Stimulated activated CD8-positive, alpha-beta memory T cell treated with anti-CD3 and anti-CD28 coated beads, Interleukin-7, amount 100 ng/mL, for 4 hours (primary cell): ENCODE measurements at places on chromosomes 16 and 17.

DNA sequence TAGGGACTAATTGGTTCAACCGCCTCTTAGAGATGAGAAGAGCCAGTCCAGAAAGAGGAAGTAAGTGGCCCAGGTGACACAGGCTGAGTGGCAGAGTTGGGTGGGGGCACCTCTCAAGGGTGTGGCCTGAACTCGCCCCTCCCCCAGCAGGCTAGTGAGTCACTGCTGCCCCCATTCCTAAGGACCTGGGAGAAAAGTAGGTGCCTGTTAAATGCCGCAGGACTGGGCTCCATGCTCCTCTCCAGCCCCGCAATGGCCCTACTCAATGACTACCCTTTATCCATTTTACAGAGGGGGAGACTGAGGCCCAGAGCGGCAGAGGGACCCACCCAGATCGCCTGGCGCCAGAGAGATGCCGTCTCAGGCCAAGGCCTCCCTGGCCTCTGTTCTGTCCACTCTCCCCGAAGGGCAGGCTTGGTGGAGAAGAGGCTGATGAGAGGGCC lies 8.1 kb downstream of the TMEM235 start:
- no peak for DNase-seq

DNA sequence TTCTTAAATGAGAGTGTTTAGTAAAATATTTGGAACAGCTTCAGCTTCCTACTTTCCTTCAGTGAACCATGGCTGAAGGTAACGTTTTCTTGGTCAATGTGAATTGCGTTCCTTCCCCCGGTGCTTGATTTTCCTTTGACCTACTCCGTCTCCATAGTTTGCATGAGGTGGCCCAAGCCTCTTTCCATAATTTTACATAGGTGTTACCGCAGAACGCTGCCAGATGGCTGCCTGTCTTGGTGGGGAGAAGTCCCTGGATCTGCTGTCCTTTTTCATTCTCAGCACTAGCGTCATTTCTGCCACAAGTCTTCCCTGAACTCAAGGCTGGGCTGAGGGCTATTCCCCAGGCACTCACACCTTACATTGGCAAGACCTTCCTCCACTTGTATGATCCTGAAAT lies 178.4 kb downstream of the PRKCA start:
- DNase-seq: no peak

DNA sequence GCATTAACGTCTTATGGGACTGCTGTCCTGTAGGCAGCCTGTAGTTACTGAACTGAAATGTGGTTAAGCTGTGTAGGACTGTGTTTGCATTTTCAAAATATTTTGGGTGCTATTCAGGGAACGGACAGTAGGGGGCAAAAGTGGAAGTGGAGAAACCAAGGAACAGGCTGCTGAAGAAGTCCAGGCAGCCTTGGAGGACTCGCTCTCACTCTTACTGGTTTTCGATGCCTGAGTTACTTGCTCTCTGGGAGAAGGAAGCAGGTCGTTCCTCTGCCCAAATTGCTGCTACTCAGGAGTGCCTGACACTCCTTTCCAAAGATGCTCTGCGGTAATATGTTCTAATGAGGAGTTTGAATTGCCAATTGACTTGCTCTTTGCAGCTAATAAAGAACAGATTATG lies 64.5 kb upstream of the RBFOX1 start:
- no peak for DNase-seq

GRCh38 chr16:85479972-85480726 lies 133.0 kb upstream of the GSE1 start:
- DNase-seq: no peak

- no peak for DNase-seq
These were observed 36.4 kb downstream of the SLC7A5 start for GRCh38 chr16:87832741-87833502.

DNA sequence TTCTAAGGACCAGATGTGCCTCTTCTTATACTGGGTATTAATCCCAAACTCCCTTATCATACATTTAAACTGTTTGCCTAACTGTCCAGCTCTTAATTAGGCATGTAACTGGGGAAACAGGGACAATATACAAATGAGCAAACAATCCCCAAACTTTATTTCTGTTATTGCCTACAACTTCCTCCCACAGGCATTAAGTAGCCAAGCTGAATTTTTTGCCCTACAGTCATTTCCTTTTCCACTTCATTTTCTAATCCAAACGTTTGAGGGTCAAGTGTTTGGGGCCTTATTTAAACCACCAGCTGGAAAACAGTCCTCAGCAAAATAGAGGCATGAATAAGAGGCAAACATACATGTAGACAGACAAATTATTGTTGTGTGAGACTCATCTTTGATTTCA lies 77.4 kb upstream of the CCL2 start:
- no peak for DNase-seq
